ENCODE measurements at places on chromosomes 7 and 10.

- DNase-seq = peak; percentile 90
Measured at GRCh38 chr7:4631380-4632179, 50.5 kb upstream of the FOXK1 start.

DNA sequence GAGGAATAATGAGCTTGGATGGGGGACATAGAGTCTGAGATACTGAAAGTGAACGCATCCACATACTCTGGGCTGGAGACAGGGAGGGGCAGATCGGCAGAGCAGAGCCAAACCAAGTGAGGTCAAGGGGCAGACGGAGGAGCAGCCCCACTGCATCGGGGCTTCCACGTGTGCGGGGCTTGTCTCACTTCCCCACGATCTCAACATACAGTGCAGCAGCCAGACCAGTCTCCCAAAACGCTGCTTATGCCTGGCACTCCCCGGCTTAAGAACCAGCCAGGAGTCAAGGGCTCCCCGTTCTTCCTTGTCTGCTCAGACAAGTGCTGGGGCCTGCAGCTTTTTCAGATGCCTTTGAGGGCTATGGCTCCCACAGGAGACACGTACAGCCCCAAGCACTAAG, 43.6 kb downstream of the PARP12 start:
- no peak for DNase-seq

- peak; percentile 41 for DNase-seq
Measured at GRCh38 chr7:16926283-16926682, 44.5 kb upstream of the AGR3 start.

DNA sequence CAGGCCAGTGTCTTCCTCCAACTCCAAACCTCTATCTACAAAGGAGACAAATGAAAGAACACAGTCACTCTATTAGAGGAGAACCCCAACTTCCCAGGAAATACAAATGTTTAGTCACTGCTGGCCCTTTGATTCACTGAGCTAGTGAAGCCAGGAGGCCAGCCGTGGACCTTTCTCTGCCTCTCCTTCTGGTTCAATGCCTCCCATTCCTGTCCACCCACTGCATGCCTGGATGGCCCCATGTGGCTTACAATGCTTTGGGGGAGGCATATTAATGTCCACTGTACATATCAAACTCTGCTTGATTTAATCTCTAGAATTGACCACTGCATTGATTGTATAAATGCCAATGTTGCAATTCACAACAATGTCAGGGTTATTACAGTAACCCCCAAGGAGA, 687.3 kb downstream of the KCNMA1 start:
- DNase-seq = no peak

- DNase-seq = no peak
Measured at GRCh38 chr10:104197364-104197763, 34.8 kb downstream of the CFAP43 start.

DNA sequence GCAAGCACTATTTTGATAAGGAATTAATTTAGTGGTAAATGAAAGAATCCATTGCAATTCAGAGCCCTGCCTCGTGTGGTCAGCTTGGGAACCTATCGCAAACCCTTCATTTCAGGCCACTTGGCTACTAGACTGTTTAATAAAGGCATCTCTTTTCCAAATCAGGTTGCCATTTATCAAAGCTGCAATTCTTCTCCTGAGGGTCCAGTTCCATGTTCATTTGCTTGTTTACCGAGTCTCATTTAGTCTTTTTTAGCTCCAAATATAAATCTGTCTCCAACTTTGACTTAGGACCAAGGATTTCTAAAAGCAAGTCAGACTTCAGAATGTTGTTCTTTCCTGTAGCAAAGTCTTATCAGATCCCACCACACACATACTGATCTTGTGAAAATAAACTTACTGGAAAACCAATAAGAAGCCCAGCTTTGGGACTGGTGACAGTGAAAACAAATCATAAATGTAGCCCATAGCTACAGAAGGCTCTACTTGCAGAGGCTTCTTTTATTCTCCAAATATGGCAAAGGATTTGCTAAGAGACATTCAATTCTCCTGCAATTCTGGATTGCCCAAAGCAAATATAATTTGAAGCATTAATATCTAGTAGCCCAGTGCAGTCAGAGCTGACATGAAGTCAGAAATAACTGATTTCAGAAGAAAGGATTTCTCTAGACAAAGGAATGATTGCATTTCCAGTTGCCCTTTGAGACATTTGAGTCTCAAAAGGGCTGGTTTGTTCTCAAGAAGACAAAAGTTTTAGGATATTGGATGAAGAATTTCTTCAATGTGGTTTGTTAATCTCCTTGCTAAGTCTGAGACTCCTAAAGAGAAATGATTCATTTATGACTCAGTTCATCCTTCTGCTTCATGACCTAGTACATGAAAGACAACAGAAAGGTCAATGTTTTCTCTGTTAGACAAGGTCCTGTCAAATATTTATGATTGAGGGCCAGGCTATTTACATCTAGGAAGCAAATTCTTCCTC, 28.0 kb downstream of the PPP1R3C start:
- peak; percentile 73 for DNase-seq

DNA sequence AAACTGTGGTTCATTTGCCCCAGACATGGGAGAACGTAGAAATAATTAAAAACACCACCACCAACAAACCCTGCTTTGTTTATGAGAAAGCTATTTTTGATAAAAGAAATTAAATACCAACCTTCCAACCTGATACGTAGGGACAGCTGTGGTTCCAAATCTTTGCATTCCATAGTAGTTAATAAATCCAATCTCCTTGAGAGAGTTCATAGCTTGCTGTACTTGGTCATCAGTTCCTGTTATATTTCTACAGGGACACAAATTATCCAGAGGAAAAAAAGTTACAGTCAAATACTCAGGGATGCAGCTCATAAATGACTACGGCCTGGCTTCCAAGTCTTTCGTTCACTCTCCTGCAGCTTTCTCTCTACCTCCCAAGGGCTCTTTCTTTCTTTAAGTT, 41.1 kb downstream of the PUS7 start:
- no peak for DNase-seq

DNA sequence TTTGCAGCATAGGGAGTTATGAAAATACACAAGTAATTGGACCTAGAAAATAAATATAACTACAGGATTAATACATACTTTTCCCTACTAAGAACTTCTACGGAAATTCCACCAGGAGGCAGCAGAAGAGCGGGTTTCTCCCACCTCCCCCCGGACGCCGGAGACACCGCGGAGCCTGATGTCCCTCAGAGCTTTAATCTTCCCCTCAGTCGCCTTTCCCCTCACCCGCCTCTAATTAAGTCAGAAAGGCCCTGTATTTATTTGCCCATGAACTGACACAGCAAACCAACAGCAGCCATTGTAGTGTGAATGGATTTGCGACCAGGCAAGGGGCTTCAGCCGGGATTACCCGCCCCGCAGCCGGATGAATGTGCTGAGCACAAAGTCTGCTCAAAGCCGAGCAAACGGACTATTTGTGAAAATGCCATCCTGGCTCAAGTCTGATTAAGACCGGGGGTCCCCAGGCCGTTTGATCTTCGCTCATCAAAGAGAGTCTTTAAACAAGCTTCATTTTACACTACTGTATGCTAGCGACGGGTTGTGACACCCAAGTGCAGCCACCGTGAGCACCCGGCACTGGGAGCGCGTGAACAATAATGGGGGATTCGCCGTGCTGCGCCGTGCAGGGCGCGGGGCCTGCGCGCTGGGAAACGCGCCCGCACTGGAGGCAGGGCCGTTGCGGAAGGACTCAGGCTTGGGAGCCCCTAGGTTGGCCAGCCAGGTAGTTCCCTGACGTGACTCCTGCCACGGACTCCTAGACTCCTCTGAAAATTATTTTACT, 5.6 kb upstream of the DKK1 start:
- no peak for DNase-seq

GRCh38 chr7:101624246-101625001, 4.7 kb downstream of the MYL10 start:
- DNase-seq = no peak

GRCh38 chr7:116434820-116435341, 64.7 kb upstream of the CAV2 start:
- DNase-seq = peak; percentile 35

DNA sequence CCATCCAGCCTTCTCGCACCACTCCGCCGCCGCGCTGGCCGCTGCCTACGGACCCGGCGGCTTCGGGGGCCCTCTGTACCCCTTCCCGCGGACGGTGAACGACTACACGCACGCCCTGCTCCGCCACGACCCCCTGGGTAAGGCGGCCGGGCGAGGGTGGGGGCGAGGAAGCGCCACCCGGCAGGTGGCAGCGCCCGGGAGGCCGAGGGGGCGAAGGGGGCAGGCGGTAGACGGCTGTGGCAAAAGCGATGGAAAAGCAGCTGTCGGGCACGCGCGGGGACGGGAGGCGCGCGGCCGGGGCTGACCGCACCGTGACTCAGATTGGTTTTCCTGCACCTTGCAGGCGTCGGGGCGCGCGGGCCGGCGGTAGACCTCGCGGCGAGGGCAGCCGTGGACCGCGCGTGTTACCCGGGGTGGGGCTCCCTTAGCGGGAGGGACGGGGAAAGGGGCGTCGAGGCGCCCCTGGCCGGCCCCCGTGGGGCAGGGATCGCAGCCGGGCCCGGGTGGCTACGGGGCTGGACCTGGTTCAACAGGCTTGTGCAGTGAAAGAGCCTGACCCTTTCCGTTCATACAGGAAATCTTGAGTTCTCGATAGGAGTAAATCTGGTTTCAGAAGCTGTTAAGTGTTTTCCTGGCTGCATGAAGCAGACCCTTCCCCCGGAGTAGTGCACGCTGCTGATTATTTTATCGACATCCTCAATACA, 608 bp downstream of the HHEX start:
- no peak for DNase-seq

Data from stromal cell of bone marrow (primary cell).